ENCODE measurements at places on chromosomes 4 and X.

DNA sequence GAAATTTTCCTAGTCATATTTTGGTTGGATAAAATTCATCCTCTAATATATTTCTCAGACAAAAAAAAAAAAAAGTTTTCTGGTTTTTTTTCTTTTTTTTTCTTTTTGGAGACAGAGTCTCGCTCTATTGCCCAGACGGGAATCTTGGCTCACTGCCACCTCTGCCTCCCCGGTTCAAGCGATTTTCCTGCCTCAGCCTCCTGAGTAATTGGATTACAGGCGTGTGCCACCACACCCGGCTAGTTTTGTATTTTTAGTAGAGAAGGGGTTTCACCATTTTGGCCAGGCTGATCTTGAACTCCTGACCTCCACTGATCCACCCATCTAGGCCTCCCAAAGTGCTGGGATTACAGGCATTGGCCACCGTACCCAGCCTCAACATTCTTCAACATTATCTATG lies 432.7 kb upstream of the PABPC4L start:
- no peak for DNase-seq

DNA sequence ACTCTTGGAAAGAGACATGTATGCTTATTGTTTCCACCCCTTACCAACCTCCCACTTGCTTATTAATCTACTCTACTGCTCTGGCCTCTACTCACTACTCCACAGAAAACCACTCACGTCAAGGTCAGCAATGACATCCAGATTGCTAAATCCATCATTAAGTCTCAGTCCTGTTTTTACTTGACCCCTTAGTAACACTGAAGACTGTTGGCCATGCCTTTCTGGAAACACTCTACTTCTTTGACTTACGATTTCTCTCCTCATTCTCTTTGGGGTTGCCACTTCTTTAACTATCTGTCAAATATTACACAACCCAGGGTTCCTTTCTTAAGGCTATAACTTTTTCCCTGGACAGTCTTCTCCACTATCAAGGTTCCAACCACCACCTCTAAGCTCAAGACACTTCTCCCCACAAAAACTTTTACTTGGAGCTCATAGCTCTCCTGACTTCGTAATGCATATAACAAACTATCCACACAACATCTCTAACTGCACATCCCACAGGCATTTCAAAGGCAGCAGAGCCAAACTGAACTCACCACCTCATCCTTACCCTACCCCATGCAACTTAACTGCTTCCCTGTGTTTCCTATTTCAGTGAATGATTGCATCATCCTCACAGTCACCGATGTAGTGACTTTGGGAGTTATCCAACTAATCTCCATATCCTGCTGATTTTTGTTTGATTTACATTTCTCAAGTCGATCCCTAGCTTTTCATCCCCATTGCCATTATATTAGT lies 15.8 kb upstream of the MAGEA4 start:
- DNase-seq: no peak

DNA sequence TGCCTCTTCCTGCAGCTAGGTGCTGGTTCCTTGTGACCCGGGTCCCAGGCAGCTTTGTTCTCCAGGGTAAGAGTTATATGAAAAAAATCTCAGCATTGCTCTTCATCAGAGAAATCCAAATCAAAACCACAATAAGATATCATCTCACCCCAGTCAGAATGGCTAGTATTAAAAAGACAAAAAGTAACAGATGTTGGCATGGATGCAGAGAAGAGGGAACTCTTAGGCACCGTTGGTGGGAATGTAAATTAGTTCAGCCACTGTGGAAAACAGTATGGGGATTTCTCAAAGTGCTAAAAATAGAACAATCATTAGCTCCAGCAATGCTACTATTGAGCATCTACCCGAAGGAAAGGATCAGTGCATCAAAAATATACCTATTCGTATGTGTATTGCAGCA lies 61.5 kb downstream of the SORCS2 start:
- DNase-seq: no peak

DNA sequence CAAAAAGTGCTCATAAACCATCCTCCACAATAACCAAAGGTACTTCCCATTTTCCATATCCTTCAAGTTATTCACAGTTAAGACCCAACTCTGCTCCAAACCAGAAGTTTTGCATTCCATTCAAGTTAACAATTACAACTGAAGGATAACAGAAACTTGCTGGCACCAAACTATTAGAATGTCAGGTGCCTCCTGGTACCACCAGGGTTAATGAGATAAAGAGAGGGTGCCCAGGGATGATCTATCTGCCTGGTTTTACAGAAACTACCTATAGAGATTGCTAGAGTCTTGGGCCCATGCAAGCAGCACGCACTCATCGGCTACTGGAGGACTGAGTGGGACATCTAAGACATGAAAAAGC lies 114.6 kb downstream of the RBM47 start:
- DNase-seq: no peak

Measured in hematopoietic multipotent progenitor cell treated with erythropoietin and hydrocortisone succinate and interleukin-3 and kit ligand, for 8 days (in vitro differentiated cells).